EH (cell line): ENCODE measurements at places on chromosomes 1 and 21.

DNA sequence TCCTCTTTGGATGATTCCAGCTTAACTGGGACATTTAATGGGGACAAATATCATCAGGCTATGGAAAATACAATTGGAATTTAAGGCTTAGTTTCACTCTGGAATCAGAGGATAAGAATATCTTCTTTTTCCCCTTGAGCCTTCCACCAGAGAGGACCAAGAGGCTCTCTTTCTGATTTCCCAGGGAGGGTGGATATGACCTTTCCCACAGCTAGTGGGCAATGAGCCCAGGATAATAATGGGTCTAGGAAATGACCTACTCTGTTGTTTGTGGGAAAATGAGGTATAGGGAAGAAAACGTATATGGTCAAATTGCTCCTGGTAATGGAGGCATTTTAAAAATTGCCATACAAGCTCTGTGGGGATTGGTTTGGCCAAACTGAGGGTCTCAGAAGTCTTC is 1.9 kb downstream of the OR6Y1 start:
- DNase-seq = no peak

DNA sequence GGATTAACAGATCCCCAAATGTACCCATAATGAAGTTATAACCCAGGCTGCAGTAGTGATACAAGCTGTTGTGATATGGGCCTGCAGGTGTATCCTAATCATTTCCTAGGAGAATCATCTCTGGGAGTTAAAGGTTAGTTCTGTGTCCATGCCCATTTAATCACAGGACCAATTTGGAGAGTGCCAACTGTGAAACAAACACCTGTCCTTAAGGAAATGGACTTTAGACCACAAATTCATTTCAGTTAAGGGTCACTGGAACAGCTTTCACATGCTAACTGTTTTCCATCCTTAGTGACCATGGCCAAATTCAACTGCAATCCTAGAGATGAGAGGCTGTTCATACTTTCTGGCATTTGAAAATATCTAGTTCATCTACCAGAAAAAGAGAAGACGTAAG is 160.9 kb downstream of the GPATCH2 start:
- DNase-seq = no peak

- no peak for DNase-seq
Measured at GRCh38 chr1:67551375-67551774, 121.2 kb upstream of the SERBP1 start.

DNA sequence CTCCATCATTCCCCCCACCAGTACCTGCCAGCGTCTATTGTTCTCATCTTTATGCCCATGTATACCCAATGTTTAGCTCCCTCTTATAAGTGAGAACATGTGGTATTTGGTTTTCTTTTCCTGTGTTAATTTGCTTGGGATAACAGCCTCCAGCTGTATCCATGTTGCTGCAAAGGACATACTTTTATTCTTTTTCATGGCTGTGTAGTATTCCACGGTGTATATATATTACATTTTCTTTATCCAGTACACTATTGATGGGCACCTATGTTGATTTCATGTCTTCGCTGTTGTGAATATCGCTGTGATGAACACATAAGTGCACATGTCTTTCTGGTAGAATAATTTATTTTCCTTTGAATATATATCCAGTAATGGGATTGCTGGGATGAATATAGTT is 313.3 kb upstream of the GREM2 start:
- no peak for DNase-seq

- peak; percentile 66 for DNase-seq
Measured at GRCh38 chr1:218347336-218347722, 2.2 kb downstream of the TGFB2 start.

GRCh38 chr1:201594575-201595245 is 55.8 kb downstream of the NAV1 start:
- DNase-seq = peak; percentile 52

GRCh38 chr21:41507521-41508414 is at the start of gene TMPRSS2:
Gene TMPRSS2, minus strand, starts transcription at chr21:41508158. Its CDS starts 10,025 bp downstream, at chr21:41498133.
- DNase-seq = no peak

- no peak for DNase-seq
Measured at GRCh38 chr1:212585210-212585609, 23.4 kb upstream of the ATF3 start.

DNA sequence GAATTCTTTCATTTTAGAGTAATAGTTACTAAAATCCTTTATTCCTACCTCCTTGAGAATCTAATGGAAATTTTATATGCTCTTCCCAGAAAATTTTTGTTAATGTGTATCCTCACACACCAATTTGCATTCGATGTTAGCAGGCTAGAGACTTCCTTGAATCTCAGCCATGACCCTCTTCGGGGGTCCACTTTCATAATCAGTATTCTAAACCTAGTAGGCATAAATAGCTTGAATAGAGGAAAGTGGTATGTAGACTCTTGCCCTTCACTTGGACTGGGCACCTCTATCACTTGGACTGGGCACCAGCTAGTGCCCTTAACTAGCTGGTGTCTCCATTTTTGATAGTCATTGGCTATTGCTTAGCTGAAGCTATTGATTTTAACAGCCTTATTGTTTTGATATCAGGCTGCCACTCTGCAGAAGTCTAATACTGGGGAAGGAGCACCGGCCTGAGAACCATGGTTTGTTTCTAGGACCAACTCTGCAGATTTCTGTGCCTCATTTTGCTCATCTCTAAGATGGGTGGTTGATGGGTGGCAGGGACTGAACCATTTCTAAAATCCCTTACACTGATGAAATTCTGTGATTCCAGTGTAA is 42.8 kb downstream of the MRPL39 start:
- DNase-seq = no peak

DNA sequence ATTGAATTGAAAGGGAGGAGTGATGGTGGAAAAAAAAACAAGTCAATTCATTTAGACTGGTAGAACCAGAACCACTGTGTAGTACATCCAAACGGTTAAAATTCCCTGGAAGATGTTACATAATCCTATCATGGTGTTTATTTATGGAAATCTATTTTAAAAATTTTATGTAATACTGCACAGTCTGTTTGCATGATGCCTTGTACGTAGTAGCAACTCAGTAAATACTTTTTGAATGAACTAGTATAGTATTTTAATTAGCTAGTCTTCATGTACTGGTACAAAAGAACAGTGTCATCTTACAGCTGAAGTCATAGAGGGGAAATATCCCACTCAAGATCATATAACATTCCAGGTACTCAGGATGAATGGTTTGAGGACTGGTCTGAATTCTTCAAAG is 27.0 kb upstream of the IER5 start:
- peak; percentile 39 for DNase-seq

- no peak for DNase-seq
Measured at GRCh38 chr1:181075766-181076350, 12.6 kb upstream of the IER5 start.

DNA sequence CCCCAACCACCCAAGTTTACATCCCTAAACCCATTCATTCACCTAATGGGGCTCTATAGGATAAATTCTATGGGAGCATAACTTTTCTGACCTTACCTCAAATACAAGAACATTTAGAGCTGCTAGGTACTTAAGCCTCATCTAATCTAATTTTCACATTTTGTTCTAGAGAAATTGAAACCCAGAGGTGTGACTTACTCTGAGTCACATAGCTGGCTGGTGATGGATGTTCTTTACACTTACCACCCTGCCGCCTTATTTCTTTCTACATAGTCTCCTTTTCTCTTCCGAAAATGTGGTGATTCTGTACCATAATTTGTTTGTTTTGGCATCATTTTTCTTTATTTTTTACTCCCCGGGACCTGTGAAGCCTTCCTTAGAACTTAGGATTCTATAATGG is 20.3 kb downstream of the TIPRL start:
- no peak for DNase-seq

DNA sequence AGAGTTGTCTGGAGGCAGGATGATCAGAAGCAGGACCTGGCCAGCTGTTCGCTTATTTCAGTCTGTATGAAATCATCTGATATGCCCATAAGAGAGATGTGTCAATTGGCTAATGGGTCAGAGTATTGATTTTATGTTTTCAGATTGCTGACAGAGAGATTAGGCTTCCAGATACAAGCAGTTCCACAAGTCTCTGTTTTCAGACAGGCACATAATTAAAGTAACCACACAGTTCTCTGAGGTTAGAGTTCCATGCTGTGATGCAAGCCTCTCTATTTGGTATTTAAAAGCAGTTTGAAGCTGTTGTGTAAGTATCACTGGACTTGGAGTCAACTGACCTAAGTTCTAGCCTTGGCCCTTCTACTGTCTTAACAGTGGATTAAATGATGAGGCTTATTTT is 50.1 kb downstream of the ATF6 start:
- DNase-seq = peak; percentile 59

GRCh38 chr1:197363855-197364254 is 95.8 kb downstream of the CRB1 start:
- no peak for DNase-seq

DNA sequence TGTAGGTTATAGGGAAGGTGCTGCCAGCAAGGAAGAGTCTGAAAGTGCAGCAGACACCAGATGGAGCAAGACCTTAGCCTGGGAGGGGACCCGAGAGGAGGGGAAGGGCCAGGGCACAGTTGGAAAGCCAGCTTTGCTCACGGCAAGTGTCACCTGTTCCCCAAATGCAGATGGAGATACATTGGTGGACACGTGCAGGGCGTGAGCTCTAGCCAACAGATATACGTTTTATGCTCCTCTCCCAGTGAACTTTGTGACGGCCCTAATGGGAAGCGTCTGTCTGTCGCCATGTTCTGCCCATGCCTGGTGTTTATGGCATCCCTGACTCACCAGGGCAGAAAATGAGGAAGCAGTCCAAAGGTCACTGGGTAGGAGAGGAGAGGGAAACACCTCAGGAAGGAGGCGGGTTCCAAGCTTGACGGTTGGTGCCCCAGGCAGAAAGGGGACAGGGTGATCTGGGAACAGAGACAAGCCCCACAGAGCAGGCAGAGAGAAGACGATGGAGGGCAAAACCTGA is 7.6 kb downstream of the GPA33 start:
- no peak for DNase-seq

GRCh38 chr1:1283821-1284220 is 3.6 kb downstream of the SCNN1D start:
- DNase-seq = peak; percentile 28

DNA sequence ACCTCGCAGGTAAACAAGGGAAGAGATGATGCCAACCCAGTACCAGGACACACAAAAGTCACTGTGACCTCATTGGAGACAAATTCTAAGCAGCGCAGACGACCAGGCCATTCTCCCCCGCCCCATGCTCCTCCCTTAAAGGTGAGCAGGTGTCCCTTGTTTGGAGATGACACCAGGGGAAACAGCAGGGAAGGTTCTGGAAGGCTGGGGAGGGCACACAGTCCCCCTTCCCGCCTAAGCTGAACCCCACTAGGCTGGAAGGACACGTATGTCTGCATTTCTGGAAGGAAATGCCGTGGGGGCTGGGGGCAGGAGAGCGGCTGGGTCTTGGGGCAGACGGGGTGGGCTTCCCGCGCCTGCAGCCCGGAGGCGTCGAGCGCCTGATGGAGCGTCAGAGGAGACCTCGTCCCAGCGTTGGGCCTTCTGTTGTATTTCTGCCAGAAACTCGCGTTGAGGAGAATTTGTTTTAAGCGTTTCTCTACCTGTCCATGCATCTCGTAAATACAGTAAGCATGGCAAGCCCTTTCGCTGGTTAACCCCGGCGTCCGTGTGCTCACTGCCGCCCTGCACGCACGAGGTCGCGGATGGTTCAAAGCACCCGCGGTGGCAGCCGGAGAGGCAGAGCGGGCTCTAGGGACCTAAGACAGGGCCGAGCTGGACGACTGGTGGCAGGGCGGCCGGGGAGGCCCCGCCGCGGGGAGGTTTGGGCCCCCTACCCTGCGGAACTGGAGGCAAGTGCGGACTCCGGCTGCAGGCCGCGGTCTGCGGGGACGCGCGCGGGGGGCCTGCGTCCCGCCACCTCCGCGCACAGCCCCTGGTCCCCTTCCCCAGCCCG is 1.2 kb upstream of the LHX4 start:
- peak; percentile 12 for DNase-seq

GRCh38 chr1:116258668-116259419 is 114.2 kb upstream of the ATP1A1 start:
- DNase-seq = no peak

- DNase-seq = no peak
Measured at GRCh38 chr1:36419140-36419539, 21.4 kb upstream of the LSM10 start.

GRCh38 chr1:164609089-164609488 is 50.1 kb downstream of the PBX1 start:
- DNase-seq = no peak

DNA sequence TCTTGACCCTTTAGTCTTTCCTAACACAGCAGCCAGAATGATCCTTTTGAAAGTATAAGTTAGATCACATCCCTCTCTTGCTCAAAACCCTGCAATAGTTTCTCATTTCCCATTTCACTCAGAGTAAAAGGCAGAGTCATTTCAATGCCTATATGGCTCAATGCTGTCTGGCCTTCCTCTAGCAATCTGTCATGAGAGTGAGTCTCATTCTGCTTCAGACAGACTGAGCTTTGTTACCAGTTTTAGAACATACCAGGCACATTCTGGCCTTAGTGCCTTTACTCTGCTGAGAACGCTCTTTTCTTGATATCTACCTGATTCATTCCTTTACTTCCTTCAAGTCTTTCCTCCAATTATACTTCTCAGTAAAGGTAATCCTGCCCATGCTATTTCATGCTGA is 372.8 kb upstream of the PKN2 start:
- DNase-seq = no peak

GRCh38 chr21:36504067-36505058 is 24.4 kb upstream of the CLDN14 start:
- peak; percentile 54 for DNase-seq

DNA sequence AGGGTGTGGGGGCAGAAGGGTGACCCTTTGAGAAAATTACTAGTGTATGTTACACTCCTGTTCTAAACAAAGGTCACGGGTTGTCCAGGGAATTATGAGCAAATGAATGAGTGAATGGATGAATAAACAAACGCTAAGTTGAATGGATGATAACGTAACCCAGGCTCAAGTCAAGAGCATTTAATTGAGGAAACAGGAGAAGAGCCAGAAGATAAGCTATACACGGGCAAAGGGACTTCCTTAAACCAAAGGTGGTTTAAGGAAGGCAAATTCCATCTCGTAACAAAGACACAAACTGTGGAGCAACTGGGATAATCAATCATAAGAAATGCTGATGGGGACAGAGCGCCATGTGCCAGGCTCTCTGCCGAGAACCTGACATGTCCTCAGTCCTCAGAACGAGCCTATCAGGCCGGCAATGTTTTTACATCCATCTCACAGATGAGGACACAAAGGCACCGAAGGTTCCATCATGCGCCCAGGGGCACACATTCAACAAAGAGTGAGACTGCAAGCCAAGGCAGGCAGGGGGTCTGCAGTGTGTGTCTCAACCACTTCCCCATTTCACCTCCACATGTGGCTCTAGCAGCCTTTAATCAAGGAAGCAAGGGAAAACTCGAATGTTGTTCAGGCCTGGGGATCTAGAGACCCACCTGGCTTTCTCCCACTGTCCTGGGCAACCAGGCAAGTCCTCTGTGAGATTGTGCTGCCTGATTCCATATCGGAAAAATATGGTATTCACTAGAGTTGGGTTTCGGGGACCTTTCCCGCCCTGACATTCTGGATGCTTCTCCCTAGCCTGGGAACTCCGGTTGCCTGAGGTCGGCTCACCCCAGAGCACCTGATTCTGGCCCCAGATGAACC is 126.8 kb upstream of the EDN2 start:
- DNase-seq = no peak

- DNase-seq = no peak
Measured at GRCh38 chr1:200969726-200970561, 53.6 kb downstream of the KIF21B start.

- DNase-seq = no peak
Measured at GRCh38 chr1:245938046-245938435, 569.0 kb downstream of the SMYD3 start.
